IMR-90 (cell line): ENCODE measurements at places on chromosomes 12 and 14. TPM values are rescaled to one million over a fixed set of nuclear protein-coding genes. Genes with fewer than 3 reads are reported as not detected.

The CLEC4C gene
- total RNA-seq: not detected in 2 replicates

The KCNC2 gene
- not detected in 2 replicates for total RNA-seq

The TPH2 gene
- not detected in 2 replicates for total RNA-seq

The STXBP6 gene
- 14.3 and 15.6 TPM in 2 replicates for total RNA-seq

The FAM186B gene
- total RNA-seq: 0.18 and 0.28 TPM in 2 replicates

The KRT74 gene
- total RNA-seq: not detected in 2 replicates

The MFAP5 gene
- total RNA-seq: 0.56 and 0.90 TPM in 2 replicates

The IL22 gene
- total RNA-seq: not detected in 2 replicates

The WNT5B gene
- 96.1 and 102 TPM in 2 replicates for total RNA-seq

The NTS gene
- not detected in 2 replicates for total RNA-seq

The RIPK3 gene
- not detected in 2 replicates for total RNA-seq

The DCN gene
- 223 and 241 TPM in 2 replicates for total RNA-seq
